ENCODE measurements at places on chromosomes 11 and 22. TPM values are rescaled to one million over a fixed set of nuclear protein-coding genes. Genes with fewer than 3 reads are reported as not detected.

Gene CDC42BPG
- total RNA-seq: not detected

Gene TREH
- not detected for total RNA-seq

Gene PIK3IP1
- 16.1 TPM for total RNA-seq

Gene CDC42EP2
- total RNA-seq: 32.6 TPM

Gene TMEM184B
- 73.2 TPM for total RNA-seq

Gene APOA5
- total RNA-seq: not detected

Gene INPPL1
- total RNA-seq: 68.0 TPM

Gene GAB4
- total RNA-seq: not detected

Gene NEFH
- 0.65 TPM for total RNA-seq

Gene FAM111B
- total RNA-seq: 4.5 TPM

Gene RIMBP3B
- not detected for total RNA-seq

Gene MYO18B
- total RNA-seq: not detected

Gene LAYN
- total RNA-seq: 118 TPM

Gene OR4A16
- total RNA-seq: not detected

Gene KLHL35
- 13.0 TPM for total RNA-seq

Gene XKR3
- total RNA-seq: not detected

Gene CSNK2A3
- total RNA-seq: 3.3 TPM

Gene OR52I1
- total RNA-seq: not detected
